Mucosa of descending colon (tissue), 3 donors: ENCODE measurements at places on chromosomes 2 and 18.

DNA sequence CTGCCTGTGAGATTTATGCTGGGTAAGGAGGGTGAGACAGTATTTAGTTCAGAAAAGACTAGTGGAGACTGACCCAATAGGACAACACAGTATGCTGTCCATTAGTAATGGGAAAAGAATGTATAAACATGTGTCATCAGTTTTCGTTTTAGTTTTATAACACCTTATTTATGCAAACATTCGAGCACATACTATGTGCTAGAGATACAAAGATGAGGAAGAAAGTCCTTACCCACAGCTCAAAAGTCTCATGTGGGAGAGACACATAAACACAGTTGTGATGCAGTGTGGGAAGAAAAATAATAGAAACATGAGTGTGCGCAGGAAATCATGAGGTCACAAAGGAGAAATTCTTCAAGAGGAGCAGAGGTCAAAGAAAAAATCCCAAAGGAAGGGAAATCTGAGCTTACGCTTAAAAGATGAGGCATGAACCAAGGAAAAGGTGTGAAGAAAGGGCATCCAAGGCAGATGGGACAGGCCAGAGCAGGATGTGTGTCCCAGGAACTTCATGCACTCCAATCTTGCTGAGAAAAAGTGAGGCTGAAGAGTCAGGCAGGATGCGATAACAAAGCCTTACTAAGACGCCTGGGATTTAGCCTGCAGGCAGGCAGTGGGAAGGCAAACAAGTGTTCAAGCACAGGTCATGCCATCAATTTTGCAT, 8.1 kb downstream of the METTL21A start:
- no peak for DNase-seq

DNA sequence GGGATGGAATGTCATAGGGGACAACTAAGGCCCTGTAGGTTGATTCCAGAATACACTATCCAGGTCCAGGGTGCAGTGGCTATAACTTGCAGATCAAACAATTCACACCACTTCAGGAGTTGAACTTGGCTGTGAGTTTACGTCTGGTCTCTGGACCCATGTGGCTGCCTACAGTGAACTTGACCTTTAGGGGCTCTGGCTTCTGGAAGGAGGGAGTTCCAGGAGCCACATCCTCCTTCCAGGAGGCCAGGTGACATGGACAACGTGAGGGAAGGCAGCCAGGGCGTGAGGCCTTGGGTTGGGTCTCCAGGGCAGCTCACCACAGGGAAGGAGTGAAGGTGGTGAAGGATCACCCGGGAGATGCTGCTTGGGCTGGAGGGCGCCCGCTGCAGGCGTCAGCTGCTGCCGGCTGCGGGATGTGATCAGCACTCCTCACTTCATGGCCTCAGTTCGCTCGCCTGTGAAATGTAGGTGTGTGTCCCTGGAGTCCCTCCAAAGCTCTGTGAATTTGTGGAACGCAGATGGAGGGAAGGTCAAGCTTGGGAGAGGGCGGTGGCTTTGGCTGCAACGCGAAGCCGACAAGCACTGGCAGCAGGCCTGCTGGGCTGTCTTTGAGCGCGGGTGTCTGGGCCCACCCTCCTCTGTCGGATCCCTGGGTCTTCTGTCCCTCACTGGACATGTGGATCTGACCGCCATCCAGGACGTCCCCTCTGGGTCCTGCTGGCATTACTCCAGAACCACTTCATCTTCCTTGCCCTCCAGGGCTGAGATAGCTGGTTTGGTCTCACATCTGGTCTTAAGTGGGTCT, 146.5 kb downstream of the GLI2 start:
- DNase-seq = no peak

- no peak for DNase-seq
Measured at GRCh38 chr18:42029092-42029491, 74.1 kb downstream of the PIK3C3 start.

DNA sequence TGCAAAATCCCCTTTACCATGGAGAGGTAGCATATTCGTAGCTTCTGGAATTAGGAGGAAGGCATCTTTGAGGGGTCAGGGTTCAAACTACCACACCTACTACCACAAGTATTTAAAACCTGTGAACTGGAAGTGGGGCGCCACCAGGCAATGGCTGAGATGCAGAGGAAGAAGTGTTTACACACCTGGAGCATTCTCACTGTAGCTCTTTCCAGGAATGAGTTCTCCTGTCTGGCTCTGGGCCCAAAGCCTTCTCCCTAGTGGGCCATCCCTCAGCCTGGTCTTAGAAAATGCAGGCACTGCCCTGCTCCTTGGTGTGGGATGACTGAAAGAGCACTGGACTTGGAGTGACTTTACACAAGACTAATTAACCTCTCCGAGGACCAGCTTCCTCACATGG, 30.7 kb upstream of the FOXI3 start:
- no peak for DNase-seq

- DNase-seq = no peak
Measured at GRCh38 chr2:207502577-207503198, 27.1 kb upstream of the CREB1 start.

- no peak for DNase-seq
Measured at GRCh38 chr2:127577973-127578372, 42.5 kb downstream of the MYO7B start.

DNA sequence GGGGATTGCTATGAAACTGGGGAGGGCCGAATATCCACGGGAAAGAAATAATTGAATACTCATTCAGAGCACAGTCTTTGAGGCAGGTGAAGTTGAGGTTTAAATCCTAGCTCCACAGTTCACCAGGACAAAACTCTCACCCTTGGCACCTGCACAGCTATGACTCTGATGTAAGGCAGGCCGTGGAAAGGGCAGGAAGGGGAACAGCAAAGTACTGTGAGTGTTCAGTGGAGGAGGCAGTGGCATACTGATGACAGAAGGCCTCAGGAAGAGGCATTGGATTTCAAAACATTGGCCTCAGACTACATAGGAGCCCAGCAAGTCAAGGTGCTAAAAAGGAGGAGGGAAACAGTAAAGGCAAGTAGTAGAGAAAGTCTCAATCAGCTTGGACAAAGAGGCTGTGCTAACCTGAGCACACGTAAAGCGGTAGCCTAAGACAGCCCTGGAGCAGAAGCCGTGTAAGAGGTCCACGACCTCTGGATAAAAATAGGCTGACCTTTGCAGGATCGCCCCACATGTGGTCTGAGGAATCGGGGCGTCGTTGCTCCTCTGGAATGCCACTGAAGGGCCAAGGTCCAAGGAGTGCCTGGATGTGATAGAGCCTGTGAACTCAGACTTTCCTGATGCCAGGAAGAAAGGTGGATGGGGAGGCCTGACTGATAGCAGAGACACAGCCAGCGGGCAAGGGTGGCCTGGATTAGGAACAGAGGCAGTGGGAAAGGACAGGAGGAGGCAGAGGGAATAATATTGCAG, 243.6 kb downstream of the PID1 start:
- DNase-seq = no peak

GRCh38 chr18:69951182-69951581, 3.5 kb upstream of the CD226 start:
- DNase-seq = no peak
